ENCODE measurements at places on chromosomes 12 and 14.

DNA sequence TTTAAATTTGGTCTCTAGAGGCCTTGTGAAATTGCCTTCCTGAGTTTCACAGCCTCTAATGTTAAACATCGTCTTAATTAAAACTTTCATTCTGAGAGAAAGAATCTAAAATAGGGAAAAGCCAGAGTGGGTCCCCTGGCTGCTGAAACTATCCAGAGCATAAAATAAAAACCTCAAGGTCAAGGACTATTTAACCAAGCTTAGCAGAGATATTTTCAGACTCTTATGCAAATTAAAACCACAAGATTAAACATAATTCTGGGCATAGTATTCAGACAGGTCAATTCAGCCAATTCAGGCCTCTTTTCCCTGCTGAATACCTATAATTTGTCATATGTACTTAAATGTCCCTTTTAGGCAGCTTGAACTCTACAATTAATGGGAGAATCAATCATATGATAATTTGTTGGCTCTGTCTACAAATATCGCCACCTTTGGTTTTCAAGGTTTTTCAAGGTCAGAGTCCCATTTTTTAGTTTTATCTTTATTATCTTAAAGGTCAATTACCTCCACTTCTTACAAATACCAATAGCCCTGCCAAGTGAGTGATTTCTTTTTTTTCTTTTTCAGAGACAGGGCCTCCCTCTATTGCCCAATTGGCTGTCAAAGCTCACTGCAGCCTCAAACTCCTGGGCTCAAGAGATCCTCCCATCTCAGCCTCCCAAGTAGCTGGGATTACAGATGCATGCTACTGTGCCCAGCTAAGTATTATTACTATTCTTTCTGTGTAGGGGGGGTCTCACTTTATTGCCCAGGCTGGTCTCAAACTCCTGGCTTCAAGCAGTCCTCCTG, 257.1 kb downstream of the PHLDA1 start:
- DNase-seq = no peak

DNA sequence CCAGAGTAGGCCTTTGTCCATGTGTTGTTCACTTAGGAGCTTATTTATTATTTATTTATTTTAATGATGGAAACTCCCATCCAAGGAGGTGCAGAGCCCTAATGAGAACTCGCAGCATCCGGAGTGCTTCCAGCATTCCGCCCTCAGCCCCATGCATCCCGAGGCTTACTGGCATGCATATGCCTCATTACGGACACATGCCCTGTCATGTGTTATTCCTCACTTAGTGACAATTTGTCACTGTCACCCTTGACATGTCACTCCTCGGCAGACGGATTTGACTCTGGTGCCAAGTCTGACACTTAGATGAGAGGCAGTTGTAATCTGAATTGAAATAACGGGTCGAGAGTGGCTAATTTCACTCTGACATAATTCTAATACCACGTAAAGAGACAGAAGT, 132.8 kb downstream of the VRK1 start:
- no peak for DNase-seq

DNA sequence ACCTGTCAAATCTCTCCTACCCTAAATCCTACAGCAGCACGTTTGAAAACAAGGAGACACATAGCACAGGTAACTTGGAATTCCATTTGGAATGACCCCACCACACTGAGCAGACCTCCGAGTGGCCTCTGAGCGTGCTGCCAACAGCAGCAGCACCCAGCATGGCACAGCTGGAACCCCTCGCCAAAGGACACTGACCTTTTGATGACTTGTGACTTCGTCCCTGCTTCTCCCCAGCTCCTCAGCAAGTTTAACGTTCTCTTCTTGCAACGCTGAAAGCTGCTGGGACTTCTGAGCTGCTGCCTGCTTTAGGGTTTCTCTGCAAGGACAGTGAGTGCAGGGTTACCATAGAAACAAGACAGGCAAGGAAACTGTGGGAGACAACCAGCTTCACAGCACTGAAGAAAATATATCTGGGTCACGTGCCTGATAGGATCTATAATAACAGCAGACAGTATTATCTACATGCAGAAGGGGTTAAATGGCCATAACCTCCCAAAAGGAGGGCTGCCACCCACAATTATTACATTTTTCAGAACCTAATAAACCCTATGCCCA, 43.3 kb upstream of the VPS33A start:
- no peak for DNase-seq

DNA sequence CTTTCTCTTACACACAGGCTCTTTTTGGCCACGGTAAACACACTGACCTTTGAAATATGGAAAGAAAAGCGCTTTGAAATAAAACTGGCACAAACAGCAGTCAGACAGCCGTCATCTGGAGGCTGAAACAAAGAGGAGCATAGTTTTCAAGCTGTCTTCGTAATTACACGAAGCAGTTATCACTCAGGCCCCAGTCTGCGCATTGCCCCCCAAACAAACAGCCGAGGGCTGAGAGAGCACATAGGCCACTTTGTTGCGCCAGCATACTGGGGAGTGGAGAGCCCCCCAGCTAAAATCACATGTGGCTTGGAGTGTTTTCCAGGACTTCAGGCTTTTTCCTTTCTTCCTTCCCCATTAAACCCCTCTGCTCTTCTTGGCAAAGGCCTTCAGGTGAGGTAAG, 142.9 kb upstream of the BTG1 start:
- no peak for DNase-seq

GRCh38 chr14:77475432-77476115, 17.7 kb downstream of the AHSA1 start:
- DNase-seq = no peak

DNA sequence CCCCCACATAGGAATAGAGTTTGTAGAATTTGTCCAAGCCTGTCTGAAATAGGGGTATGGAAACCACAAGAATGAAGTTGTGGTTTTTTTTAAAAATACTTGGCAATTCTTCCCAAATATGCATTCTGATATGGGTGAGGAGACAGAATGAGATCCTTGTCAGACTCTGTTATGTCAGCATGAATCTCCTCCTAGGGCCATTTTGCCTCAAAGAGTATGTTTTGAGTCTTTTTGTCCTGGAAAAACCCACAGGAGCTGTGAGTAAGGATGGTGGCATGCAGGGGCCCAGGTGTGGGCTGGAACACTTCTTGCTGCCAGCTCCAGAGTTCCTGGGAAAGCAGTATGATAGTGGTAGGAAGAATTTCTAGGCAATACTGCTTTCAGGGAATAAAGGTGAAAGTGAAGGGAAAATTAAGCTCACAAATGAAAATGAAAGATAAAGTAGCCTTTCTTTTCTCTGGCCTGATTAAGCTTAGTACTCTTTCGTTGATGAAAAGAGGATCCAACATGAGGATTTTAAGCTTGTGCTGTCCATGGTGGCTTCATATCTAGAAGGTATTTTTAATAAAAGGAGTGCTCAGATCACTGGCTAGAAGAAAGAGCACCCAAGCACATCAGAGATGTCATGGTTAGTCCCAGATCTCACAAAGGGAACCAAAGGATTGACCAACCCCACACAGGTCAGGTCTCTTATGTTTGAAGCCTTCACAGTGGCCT, 130.8 kb downstream of the LLPH start:
- no peak for DNase-seq

- peak; percentile 10 for DNase-seq
Measured at GRCh38 chr12:68611094-68611805, 551 bp downstream of the RAP1B start.

GRCh38 chr12:51630986-51631385, 40.0 kb downstream of the SCN8A start:
- DNase-seq = no peak

- DNase-seq = no peak
Measured at GRCh38 chr12:105716621-105717020, 386.1 kb downstream of the C12orf75 start.

DNA sequence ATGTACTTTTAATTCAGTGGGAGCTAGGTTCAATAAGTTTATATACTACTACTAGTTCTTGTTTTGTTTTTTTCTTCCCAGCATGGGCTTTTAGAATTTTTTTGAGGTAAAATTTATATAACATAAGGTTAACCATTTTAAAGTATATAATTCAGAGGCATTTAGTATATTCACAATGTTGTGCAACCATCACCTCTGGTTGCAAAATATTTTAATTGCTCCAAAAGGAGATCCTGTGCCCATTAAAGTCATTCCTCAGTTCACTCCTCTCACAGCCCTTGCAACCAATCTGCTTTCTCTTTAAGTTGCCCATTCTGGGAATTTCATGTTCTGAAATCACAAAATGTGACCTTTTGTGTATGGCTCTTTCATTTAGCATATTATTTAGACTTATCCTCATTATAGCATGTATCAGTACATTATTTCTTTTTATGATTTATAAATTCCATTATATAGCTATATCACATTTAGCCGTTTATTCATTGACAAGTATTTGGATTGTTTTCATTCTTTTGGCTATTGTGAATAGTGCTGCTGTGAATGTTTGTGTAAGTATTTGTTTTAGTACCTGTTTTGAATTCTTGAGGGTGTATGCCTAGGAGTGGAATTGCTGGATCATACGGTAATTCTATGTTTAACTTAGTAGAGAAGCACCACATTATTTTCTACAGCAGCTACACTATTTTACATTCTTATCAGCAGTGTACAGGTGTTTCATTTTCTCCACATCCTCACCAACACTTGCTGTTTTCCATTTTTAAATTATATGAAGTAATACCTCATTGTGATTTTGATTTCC, 59.1 kb downstream of the ARHGAP5 start:
- no peak for DNase-seq

GRCh38 chr14:47189911-47190484, 485.4 kb downstream of the MDGA2 start:
- no peak for DNase-seq

DNA sequence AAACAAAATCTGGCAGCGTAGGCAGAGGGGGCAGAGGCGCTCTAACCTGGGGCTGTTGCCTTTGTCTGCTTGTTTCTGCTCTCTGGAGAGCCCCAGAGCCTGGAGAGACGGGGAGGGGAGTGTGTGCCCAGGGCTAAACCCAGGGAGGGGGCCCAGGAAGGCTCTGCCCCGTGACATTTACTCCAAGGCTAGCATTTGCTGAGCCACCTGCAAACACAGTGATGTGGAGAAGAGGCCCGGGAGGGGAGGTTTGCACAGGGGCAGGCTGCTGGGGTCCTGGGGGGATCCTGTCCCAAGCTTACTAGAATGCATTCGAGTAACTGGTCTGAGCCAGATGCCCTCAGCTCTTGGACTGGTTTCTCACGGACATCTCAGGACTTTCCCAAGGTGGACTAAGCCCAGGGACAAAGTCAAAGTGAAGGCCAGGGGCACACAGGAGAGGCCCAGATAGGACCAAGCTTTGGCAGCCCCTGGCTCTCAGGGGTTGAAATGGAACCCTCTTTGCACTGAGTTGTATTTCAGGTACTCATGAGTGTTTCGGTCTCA, 12.0 kb downstream of the MEG3 start:
- no peak for DNase-seq

GRCh38 chr12:77131977-77132490, 66.7 kb upstream of the E2F7 start:
- no peak for DNase-seq

DNA sequence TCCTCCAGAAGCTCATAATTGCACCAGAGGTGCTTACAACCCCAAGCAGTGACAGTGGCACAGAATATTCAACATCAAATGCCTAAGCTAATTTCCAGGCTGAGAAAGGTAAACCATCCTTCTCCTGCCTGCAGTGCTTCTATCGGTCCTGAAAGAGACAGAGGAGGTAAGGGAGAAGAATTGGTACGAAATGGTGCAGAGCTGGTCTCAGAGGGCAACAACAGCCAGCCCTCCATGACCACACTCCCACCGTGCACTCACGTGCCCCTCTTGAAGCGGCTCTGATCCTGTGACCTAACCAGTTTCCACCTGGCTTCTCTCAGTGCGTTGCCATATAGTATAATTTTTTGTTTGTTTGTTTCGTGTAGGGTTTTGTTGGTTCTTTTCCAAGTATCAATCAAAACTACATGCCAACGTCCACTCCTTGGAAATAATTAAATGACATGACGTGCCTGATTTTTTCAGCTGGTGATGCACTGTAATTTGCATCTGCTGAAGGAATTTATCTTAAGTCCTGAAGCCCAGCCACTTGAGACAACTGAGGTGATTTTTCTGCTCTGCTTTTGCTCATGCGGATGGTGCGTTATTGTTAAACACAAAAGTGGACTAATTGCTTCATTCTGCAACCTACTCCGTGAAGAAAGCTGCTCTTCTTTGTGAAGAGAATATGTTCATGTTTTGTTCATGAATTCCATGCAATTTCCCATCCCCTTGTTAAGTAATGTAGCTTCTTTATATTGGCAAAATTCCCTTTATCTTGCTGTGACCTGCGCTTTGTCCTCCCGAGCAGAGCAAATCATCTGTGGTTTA, 1.3 kb upstream of the ATP2A2 start:
- DNase-seq = no peak

GRCh38 chr12:117208206-117208605, 17.9 kb upstream of the FBXO21 start:
- no peak for DNase-seq

DNA sequence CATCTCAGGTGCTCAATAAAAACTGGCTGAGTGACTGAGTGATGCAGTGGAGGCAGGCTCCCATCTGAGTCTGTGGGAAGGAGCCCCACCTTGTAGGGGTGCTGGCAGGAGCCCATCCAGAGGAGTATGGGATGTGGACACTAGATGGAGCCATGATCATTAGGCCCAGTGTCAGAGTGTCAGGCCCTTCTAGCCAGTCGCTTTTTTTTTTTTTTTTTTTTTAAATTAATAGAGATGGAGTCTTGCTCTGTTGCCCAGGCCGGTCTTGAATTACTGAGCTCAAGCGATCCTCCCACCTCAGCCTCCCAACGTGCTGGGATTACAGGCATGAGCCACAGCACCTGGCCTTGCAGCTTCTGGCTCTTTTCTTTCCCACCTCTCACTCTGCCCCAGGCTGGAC, 11.5 kb downstream of the RITA1 start:
- DNase-seq = peak; percentile 61

DNA sequence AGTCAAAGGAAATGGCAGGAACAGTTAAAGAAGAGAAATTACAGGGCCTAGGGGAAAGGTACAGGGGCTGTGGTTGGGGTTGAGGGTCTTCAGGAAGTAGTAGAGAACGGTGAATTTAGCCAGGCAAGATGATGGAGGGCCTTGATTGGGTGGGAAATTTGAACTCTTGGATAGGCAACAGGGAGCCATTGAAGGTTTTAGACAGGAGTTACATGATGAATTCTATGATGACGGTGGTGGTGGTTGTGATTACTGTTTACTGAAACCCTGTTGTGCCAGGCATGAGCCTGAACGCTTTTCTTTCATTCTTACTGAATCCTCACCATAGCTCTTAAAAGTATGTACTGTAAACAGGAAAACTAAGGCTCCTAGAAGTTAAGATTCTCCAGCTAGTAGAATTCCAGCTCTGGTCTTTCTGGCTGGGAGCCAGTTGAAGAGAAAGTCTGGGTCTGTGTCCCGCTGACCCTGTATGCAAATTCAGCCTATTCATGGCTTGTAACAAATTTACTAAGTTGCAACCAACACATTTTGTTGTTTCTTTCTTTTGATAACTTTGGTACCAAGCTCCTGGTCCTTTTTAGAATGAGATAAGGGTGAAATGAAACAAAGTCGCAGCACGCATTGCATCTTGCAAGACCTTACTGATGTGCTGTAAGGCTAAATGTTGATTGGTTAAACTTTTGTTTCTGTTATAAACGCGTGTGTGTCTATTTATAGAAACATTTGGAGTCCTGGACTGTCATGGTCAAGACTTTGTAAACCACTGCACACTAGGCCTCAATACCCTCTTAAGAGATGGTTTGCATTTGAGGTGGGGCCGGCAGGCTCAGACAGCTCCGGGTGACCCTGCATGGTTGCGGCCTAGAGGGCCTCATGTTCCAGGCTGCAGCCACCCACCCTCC, 6.0 kb downstream of the ORAI1 start:
- no peak for DNase-seq

Data from pulmonary artery endothelial cell (primary cell).